ENCODE measurements at places on chromosomes 2 and 18. TPM values are rescaled to one million over a fixed set of nuclear protein-coding genes. Genes with fewer than 3 reads are reported as not detected.

The VSNL1 gene
- total RNA-seq = not detected

GRCh38 chr2:742221-742620 lies 65.0 kb upstream of the TMEM18 start:
- H3K27me3 ChIP-seq = no peaks in the 10 kb centered on the region
- H3K36me3 ChIP-seq = no peaks in the 10 kb centered on the region
- peaks cover 14% of the 10 kb centered on the region for H3K4me1 ChIP-seq
- no peak for DNase-seq

- no peaks in the 10 kb centered on the region for H3K4me1 ChIP-seq
- no peak overlapping the region for H3K27ac ChIP-seq
- DNase-seq = no peak
- no peaks in the 10 kb centered on the region for H3K27me3 ChIP-seq
- H3K36me3 ChIP-seq = no peaks in the 10 kb centered on the region
Measured at GRCh38 chr18:22066083-22066485, 103.3 kb upstream of the GATA6 start.

DNA sequence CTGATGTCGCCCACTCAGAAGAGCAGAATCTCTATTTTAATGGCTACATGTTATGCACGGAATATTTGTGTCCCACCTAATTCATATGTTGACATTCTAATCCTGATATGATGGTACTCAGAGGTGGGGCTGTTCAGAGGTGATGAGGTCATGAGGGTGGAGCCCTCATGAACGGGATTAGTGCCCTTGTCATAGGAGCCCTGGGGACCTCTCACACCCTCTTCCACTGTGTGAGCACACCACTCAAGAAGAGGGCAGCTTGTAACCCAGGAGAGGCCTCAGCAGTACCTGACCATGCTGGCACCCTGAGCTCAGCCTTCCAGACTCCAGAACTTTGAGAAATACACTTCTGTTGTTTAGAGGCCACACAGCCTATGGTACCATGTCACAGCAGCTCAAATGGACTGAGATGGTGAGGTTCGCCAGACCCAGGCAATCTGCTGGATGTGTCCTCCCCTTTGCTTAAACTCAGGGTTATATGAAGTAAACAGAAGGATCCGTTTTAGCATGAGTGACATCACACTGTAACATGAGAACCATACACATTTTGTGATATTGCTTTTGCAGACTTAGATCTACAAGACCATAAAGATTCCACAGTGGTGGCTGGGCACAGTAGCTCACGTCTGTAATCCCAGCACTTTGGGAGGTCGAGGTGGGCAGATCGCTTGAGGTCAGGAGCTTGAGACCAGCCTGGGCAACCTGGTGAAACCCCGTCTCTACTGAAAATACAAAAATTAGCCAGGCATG lies 48.7 kb downstream of the ATOH8 start:
- H3K36me3 ChIP-seq = no peaks in the 10 kb centered on the region
- no peak overlapping the region for H3K27ac ChIP-seq
- H3K4me1 ChIP-seq = peaks cover 9% of the 10 kb centered on the region
- H3K4me3 ChIP-seq = no peak overlapping the region

DNA sequence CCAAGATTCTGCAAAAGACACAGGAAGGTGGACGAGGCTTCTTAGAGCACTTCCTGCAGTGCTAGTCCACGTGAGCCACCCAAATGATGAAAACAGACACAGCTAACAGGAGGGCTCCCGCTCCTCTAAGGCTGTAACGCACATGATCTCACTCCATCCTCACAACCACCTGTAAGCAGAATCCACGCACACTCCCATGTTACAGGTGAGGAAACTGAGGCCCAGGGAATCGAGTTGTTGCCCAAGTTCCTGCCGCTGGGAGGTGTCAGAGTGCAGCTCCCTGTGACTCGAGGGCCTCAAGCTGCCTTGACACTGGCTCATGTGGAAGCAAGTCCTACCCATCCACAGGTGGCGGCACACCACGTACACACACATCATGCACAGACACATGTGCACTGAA lies 4.4 kb downstream of the DNMT3A start:
- no peaks in the 10 kb centered on the region for H3K36me3 ChIP-seq
- H3K4me1 ChIP-seq = peaks cover 56% of the 10 kb centered on the region
- H3K4me3 ChIP-seq = no peak overlapping the region

- no peak overlapping the region for H3K27ac ChIP-seq
- no peaks in the 10 kb centered on the region for H3K27me3 ChIP-seq
- no peaks in the 10 kb centered on the region for H3K4me1 ChIP-seq
- DNase-seq = no peak
- H3K4me3 ChIP-seq = no peak overlapping the region
Measured at GRCh38 chr2:124323321-124323720, 298.2 kb downstream of the CNTNAP5 start.

- no peak overlapping the region for H3K27ac ChIP-seq
- H3K4me1 ChIP-seq = no peaks in the 10 kb centered on the region
- no peaks in the 10 kb centered on the region for H3K36me3 ChIP-seq
Measured at GRCh38 chr2:48940606-48941005, 185.1 kb upstream of the LHCGR start.

All from CD8-positive, alpha-beta memory T cell (primary cell).